Activated T-helper 17 cell treated with anti-CD3 and anti-CD28 coated beads, Interleukin-2, amount 50 U/mL, for 72 hours (primary cell): ENCODE measurements at places on chromosomes 12 and 14.
A peak's percentile ranks its signal among the peaks of the same experiment; 100 is the strongest.

GRCh38 chr14:92513966-92514843 lies 624 bp downstream of the RIN3 start:
- peak; percentile 43 for ATAC-seq

DNA sequence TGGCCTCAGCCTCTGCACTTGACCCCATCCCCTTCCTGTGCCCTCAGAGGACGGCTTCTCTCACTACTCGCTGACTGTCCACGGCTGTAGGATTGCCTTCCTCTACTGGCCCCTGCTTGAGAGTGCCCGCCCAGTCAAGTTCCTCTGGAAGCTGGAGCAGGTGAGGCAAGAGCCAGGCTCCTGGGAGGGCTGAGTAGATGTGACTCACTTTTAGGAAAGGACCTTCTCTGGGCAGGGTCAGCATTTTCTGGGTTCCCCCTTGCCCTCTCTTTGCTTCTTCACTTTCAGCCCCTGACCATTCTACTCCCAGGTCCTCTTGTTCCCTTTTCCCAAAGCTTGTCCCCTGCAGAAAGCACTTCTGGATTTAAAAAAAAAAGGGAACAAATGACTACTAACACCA lies 7.7 kb downstream of the CLSTN3 start:
- no peak for ATAC-seq

GRCh38 chr12:110351119-110351518 lies 52.4 kb downstream of the ANAPC7 start:
- ATAC-seq, result no peak

GRCh38 chr12:4278329-4279197 lies 5.0 kb downstream of the CCND2 start:
- no peak for ATAC-seq

DNA sequence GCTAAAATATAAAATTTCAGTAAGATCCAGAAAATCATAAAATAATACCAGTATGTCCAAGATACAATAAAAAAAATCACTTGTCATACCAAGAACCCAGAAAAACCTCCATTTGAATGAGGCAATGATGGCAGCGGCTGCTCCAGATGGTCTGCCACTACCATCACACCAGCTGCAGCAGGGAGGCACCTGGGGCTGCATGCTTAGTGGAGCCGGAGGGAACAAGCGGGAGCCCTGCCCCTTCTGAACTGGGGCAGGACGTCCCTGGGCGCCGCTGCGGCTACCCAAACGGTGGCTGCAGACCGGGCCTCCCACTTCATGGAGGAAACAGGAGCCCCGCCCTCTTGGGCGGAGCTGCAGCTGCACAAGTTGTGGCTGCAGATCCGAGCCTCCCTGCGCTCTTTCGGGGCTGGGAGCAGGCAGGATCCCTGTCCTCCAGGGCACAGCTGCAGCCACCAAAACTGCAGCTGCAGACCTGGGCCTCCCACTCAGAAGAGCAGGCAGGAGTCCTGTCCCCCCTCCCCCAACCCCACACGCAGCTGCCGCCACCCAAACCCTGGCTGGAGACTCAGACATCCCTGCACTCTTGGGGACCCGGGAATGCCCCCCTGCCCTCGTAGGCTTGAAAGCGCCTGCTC lies 36.1 kb upstream of the OR5AU1 start:
- ATAC-seq, result peak; percentile 98
